ENCODE measurements at places on chromosomes 2 and 18. TPM values are rescaled to one million over a fixed set of nuclear protein-coding genes. Genes with fewer than 3 reads are reported as not detected.

DNA sequence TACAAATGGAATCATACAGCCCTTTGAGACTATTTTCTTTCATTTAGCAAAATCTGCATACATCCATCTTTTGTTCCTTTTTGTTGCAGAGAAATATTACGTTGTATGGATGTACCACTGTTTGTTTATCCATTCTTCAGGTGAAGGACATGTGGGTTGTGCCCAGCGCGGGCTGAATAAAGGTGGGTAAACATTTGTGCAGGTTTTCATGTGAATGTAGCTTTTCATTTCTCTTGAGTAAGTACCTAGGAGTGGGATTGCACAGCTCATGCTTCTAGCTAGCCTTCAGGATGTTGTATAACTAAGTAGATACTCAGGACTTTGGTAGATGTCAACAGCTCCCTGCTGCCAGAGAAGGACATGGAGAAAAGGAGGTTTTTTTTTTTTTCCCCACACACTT, 50.6 kb upstream of the SPRED2 start:
- DNase-seq = no peak

SPDYA gene
- total RNA-seq = 0.88 TPM

PSMA8 gene
- not detected for total RNA-seq

CD8B gene
- not detected for total RNA-seq

GRCh38 chr2:33291278-33292013, 185.0 kb upstream of the RASGRP3 start:
- DNase-seq = peak; percentile 26

DNA sequence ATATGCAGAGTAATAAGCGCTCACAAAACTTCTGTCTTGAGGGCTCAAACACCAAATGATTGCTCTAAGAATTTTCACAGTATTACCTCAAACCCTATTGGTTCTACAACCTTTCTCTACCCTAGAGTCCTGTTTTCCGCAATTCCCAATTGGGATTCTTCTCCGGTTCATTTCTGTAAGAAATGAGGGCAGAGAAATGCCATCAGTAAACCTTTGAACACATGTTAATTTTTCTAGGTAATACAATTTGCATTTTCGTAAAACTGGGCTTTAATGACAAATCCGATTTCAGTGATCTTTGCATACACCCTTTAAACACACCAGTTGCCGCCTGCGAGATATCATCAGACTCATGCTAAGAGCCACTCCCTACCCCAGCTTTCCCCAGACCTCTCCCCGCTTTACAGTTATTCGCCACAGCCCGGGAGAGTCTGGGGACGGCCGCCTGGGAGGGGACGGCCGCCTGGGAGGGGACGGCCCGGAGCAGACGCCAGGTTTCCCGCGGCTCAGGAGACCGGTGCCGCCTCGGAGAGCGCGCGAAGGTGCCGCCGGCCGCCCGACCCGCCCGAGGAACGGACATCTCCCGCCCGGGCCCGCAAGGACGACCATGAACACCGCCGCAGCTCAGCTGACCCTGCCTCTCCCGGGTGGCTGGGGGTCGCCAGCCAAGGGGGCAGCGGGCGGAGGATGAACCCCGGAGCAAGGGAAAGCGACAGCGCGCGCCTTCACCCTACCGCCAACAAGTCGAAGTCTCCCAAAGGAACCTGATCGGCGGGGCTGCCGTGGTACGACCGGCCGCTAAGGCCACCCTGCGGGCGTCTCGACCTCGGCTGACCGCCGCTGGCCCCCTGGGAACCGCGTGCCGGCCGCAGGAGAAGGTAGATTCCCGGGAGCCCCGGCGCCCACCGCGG, 463 bp downstream of the SMC6 start:
- DNase-seq = peak; percentile 25

TUBA3D gene
- not detected for total RNA-seq

DNA sequence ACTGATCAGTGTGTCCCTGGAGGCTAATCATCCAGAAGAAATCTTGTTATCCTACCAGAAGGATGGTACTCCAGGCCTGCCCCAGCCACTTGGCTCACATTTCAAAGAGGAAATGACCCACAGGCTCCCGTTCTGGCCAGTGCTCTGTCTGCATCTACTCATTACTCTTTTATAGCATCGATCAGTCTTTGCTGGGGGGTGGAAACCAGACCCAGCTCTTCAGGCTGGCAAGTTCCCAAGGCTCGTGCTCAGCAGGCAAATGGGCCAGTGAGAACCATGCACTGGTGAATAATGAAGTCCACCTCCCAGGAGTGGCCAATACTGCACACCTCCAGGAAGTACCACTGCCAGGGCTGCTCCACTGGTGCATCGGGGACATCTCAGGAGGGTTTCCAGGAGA, 38.8 kb downstream of the DNER start:
- no peak for DNase-seq

- no peak for DNase-seq
Measured at GRCh38 chr2:169230204-169230603, 132.1 kb downstream of the LRP2 start.

DNA sequence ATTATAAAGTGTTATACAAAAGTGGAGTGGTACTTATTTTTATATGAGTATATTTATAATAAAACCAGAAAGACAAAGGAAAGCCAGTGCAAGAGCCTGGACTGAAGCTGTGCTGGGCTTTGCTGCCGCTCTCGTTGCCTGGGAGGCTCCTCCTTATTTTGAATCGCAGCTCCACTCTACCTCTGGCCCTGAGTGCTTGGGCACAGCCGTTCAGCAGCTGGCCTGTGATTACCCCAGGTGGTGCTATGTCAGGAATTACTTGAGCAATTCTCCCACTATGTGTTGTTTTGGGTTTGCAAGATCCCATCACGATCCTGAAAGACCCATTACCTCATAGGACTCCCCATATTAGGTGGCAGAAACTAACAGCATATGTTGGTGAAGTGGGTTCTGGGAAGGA, 53.0 kb upstream of the LCLAT1 start:
- no peak for DNase-seq

GRCh38 chr2:170481201-170481600, 233.9 kb upstream of the SP5 start:
- DNase-seq = no peak

DNA sequence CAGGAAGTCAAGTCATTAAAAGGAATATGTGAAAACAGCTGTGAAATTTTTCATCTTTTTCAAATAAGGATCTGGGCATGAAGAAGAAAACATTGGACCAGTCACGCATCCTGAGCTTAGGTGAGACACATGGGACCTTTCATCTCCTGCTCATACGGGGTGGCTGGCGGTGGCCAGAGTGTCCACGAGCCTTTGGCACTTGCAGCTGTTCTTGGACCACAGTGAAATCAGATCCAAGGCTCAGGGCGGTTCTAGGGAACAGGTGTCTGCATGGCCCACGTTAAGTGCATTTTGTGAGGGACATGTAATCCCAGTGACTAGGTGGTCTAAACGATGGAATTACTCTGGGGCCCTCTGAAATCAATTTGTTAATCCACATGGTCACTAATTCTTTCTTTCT, 212.7 kb upstream of the COPS8 start:
- DNase-seq = no peak

DNA sequence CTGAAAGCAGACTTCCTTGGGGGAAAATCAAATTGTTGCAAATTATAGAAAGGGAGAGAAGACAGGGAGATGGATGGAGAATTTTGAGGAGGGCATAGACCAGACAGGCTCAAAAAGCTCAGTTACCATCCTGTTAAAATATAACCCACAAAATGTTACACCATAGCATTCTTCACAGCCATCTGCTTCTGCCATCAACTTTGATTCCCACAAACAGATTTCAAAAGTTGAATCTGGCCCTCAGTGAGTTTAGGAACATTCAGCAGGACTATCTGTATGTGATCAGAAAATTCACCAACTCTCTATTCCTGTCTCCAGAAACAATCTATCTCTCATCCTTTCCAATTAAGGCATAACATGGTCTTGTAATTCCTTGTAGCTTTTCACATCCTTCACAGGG, 159.8 kb upstream of the CCDC68 start:
- no peak for DNase-seq

DNA sequence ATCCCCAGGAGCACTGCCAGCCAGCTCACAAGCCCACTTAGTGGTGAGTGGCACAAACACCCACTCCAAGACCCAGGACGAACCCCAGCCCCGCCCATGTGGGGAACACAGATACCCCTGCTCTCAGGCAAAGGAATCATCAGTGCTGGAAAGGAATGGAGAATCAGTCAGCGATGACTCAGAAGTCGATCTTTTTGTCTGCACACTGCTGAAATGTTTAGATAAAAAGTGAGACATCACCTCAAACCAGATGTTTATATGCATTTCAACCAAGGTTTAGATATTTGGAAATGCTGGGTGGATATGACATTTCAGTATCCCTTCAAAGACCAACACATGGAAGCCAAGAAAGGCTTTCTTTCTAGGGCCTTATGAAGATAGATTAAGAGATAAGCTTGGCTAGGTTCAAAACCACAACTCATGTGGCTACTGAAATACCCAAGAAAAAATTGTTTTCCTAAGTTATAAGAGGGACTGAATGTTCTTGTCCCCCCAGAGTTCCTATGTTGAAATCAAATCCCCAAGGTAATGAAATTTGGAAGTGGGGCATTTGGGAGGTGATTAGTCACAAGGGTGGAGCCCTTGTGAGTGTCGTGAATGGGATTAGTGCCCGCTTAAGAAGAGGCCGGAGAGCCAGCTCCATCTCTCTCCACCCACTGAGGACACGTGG, 43.7 kb downstream of the POU3F3 start:
- no peak for DNase-seq

- no peak for DNase-seq
Measured at GRCh38 chr2:232113821-232114220, 152.3 kb downstream of the DIS3L2 start.

DNA sequence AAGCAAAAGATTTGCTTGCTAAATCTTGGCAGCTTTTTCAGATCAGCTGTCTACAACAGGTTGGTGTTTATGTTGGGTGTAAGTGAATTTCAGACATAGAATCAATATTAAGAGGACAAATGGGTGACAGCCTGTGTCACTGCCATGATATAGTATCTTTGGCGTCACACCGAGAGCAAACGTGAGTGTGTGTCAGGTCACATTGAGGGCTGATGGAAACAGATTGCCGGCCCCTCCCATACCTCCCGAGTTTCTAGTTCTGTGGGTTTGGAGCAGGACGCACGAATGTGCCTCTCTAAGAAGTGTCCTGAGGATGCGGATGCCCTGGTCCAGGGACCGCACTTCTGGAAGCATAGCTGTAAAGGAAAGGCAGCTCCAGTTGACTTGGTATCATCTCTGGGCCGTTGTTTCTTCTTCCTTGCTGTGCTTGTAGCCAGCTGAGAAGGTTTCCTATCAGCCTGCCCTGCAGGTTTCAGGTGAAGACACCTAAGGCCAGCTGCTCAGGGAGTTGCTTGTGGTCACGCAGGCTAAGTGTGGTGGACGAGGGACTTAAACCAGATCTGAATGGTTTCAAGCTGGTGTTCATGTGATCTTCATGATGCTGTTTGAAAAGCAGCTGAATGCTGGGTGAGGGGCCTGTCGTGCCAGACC, 6.4 kb downstream of the AGAP1 start:
- DNase-seq = no peak

CHRND gene
- not detected for total RNA-seq

SIX3 gene
- not detected for total RNA-seq

GRCh38 chr2:212254339-212254738, 284.3 kb downstream of the ERBB4 start:
- no peak for DNase-seq

- DNase-seq = no peak
Measured at GRCh38 chr2:204946892-204947291, 401.6 kb downstream of the PARD3B start.

DNA sequence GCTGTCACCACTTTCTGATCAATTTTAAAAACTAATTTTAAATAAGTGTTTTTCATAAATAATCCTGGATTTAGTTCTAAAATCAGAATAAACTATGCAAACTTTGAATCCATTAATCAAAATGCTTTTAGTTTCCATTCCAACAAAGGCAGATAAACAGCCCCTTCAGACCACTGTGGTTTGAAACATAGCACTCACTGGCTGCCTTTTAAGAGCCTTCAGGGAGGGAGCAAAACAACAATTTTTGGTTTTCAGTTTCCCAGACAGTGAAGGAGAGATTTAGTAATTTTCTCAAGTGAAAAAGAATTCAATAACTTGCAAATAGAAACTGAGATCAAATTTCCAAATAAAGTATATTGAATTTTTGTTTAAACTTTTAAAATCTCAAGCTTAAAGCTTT, 46.1 kb downstream of the CDK15 start:
- no peak for DNase-seq

DAW1 gene
- total RNA-seq = not detected

- no peak for DNase-seq
Measured at GRCh38 chr2:98438190-98439133, 6.2 kb upstream of the INPP4A start.

- no peak for DNase-seq
Measured at GRCh38 chr2:198441246-198441645, 636.9 kb downstream of the PLCL1 start.

- no peak for DNase-seq
Measured at GRCh38 chr2:45275242-45275805, 266.1 kb upstream of the SIX2 start.

RGPD8 gene
- total RNA-seq = 1.2 TPM

TEX44 gene
- not detected for total RNA-seq

- DNase-seq = no peak
Measured at GRCh38 chr2:12918138-12918834, 201.6 kb downstream of the TRIB2 start.

DNA sequence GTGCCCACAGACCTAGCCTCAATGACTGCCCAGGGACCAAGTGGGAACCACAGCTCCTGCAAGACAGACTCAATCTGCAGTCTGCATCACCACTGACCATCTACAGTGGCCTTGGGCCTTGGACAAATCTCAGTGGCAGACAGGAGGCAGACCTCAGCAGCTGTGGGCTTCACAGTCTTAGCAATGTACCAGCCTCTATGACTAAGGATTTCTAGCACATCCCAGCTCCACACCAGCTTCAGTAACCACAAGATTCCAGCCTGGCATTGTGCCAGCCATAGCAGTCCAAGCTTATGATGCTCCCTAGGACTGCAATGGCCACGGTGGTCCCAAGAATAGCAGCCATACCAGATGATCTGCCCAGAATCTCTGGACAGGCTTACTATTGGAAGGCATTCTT, 19.6 kb upstream of the WDR75 start:
- DNase-seq = no peak

- no peak for DNase-seq
Measured at GRCh38 chr2:31411771-31412170, 2.8 kb downstream of the XDH start.

- peak; percentile 56 for DNase-seq
Measured at GRCh38 chr2:75047992-75048625, 89.7 kb downstream of the POLE4 start.

- DNase-seq = no peak
Measured at GRCh38 chr2:147716906-147717305, 127.9 kb upstream of the ACVR2A start.

CD207 gene
- 0.08 TPM for total RNA-seq

- DNase-seq = peak; percentile 53
Measured at GRCh38 chr18:67417864-67418523, 98.5 kb downstream of the DSEL start.

- DNase-seq = no peak
Measured at GRCh38 chr2:239801404-239802184, 223.5 kb downstream of the NDUFA10 start.

GRCh38 chr18:41096504-41096903, 858.5 kb upstream of the PIK3C3 start:
- peak; percentile 4 for DNase-seq

GRCh38 chr2:143736904-143737303, 607.7 kb downstream of the ARHGAP15 start:
- no peak for DNase-seq

All from SK-MEL-5 (cell line).